ENCODE measurements at places on chromosomes 3 and 15. TPM values are rescaled to one million over a fixed set of nuclear protein-coding genes. Genes with fewer than 3 reads are reported as not detected.

Gene SEMA7A
- 30.9 TPM for total RNA-seq

Gene DPPA4
- 10.1 TPM for total RNA-seq

- peak overlapping the region; percentile 92 for H3K4me3 ChIP-seq
- H3K36me3 ChIP-seq, result no peaks in the 10 kb centered on the region
- peaks cover 7% of the 10 kb centered on the region for H3K27me3 ChIP-seq
- DNase-seq, result peak; percentile 18
Measured at GRCh38 chr15:59371458-59372351, 966 bp downstream of the MYO1E start.

DNA sequence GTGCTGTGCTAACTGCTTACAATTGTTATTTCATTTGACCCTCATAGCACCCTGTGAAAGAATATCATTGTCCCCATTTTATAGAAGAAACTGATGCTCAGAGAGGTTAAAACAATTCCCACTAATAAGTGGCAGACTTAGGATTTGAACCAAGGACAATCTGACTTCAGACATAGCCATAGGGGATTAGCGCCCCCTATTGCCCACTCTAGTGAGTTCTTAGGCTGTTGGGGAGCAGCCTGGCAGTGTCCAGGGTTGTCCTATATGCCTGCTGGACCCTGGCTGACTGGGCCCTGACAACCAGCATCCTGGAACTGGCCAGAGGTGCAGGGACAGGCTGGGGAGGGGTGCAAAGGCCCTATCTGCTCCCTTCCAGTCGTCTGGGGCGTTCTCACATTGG is 15.4 kb downstream of the DPH3 start:
- H3K27me3 ChIP-seq, result no peaks in the 10 kb centered on the region
- peaks cover 6% of the 10 kb centered on the region for H3K4me1 ChIP-seq
- H3K27ac ChIP-seq, result no peak overlapping the region
- no peak overlapping the region for H3K4me3 ChIP-seq
- no peak for DNase-seq
- H3K36me3 ChIP-seq, result no peaks in the 10 kb centered on the region

- no peak overlapping the region for H3K27ac ChIP-seq
- DNase-seq, result no peak
- H3K4me1 ChIP-seq, result no peaks in the 10 kb centered on the region
- no peaks in the 10 kb centered on the region for H3K27me3 ChIP-seq
- H3K4me3 ChIP-seq, result no peak overlapping the region
Measured at GRCh38 chr3:151383111-151383510, 1.4 kb downstream of the P2RY12 start.
